Right renal pelvis (tissue), 4 donors: ENCODE measurements at places on chromosomes 16 and 17.
A peak's percentile ranks its signal among the peaks of the same experiment; 100 is the strongest.

GRCh38 chr17:49290690-49291359 lies 60.2 kb upstream of the PHOSPHO1 start:
- no peak for DNase-seq

DNA sequence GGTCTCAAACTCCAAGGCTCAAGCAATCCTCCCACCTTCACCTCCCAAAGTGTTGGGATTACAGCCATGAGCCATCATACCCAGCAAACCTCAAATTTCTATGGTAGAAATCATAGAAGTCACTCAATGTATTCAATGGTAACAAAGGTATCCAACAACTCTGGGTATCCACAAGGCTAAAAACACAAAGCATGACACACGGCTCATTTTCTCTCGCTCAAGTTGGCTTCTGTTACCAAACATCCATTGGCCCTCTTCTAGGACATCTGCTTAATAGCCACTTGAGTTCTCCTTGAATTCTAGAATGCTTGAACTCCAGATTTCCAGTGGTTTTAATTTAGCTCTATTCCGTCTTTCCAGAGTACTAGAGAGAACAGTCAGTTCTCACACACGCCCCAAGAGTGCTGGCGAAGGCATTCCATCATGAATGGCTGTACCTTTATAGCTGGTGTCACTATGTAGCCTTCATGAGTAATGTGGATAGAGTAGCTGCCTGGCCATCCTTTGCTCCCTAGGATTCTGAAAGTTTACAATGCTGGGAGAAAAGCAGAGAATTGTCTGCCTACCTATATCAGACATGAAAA lies 42.6 kb downstream of the SPAG9 start:
- DNase-seq = no peak

DNA sequence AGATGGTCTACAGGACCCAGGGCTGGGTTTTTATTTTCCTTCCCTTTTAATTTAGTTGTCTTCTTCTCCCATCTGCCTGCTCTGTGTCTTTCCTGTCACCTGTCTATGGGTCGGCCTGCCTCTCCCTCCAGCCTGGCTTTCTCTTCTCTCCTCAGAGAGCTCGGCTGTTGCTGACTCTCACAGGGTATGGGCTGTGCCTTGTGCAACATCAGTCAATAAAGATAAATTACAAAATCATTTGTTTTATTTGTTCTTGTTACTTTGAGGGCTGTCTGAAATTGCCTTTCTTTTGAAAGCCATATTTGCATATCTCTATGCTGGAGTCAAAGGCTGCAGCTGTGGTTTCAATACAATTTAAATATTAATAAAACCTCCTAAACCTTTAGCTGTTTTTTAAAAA lies 15.6 kb downstream of the RND2 start:
- DNase-seq = no peak

DNA sequence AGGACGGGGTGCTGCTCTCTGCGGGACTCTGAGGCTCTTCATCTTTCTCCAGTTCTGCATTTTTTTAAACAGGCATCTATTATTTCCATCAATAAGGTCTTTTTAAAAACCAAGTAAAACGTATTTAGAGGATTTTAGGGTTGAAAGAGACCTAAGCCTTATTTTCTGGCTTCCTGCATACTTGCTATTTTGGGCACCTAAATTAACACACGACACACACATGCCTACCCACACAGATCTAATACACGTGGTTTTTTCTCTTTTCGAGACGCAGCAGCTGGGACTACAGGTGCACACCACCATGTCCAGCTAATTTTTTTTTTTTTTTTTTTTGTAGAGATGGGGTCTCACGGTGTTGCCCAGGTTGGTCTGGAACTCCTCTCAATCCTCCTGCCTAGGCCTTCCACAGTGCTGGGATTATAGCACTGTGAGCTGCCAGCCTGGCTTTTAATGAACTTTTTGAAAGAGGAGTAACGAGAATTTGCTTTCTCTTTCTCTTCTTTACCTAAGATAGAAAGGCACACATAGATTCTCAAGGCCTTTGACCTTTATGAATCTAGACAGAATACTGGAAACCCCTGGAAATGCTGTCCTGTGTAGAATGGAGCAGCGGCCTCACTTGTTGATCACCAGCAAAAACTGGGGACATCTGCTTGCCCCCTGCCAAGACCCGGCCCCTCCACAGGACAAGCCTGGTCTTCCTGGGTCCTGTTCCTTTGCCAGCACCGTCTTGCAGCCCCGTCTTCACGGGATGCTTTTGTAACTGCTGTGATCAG lies 13.8 kb downstream of the DNAAF8 start:
- DNase-seq = no peak

- DNase-seq = no peak
Observed at GRCh38 chr16:17397499-17397891, 73.3 kb downstream of the XYLT1 start.

- no peak for DNase-seq
Observed at GRCh38 chr17:78232859-78233173, 1.4 kb downstream of the TMEM235 start.

- peak; percentile 80 for DNase-seq
Observed at GRCh38 chr17:2786176-2786881, 9.9 kb upstream of the RAP1GAP2 start.

DNA sequence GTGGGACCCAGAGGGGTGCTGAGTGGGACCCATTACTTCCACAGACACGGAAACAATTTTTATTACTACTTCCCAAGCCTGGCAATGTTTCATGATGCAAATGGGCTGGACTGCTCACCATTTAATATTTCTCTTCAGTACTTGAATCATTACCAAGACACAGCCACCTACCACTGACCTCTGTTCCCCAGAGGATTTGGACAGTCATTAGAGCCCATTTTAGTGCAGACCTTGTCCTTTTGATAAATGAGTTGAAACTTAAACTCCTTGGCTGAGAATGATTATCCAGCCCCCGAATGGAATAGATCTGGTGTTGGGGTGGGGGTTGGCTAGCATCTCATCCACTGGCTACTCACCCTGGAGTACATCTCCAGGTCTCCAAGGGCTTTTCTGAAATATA lies 33.6 kb upstream of the APOH start:
- DNase-seq = no peak
